ENCODE measurements at places on chromosomes 5 and 9.
A peak's percentile ranks its signal among the peaks of the same experiment; 100 is the strongest.

DNA sequence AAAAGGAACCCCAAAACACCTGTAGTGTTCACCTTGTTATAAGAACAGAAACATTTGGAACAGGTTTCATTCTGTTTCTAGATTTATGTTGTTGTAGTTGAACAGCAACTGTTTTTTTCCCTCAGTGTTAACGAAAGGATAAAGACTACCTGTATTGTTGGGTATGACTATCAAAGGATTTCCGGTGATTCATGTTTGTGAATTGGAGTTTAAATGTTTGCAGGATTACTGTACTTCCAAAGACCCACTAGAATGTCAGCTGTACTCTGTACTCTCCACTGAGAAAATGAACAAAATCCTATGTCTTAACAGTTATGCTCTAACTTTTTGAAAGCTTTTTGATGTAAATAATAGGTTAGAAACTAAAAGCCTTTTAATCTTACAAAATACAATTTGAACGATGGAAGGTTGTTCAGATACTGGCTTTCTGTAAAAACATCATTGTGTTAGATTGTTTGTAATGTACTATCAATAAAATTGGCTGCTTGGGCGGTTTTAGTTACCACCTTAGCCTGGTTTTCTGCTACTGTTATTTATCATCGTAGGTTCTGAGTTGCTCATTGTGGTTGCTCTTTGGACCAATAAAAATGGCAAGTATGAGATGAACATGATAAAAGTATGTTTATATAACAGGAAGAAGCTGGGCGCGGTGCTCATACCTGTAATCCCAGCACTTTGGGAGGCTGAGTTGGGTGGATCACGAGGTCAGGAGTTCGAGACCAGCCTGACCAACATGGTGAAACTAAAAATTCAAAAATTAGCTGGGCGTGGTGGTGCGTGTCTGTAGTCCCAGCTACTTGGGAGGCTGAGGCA is 44.1 kb downstream of the DCP2 start:
- no peak overlapping the region for H3K27ac ChIP-seq
- no peaks in the 10 kb centered on the region for H3K4me1 ChIP-seq
- no peak overlapping the region for H3K4me3 ChIP-seq
- no peak for DNase-seq

DNA sequence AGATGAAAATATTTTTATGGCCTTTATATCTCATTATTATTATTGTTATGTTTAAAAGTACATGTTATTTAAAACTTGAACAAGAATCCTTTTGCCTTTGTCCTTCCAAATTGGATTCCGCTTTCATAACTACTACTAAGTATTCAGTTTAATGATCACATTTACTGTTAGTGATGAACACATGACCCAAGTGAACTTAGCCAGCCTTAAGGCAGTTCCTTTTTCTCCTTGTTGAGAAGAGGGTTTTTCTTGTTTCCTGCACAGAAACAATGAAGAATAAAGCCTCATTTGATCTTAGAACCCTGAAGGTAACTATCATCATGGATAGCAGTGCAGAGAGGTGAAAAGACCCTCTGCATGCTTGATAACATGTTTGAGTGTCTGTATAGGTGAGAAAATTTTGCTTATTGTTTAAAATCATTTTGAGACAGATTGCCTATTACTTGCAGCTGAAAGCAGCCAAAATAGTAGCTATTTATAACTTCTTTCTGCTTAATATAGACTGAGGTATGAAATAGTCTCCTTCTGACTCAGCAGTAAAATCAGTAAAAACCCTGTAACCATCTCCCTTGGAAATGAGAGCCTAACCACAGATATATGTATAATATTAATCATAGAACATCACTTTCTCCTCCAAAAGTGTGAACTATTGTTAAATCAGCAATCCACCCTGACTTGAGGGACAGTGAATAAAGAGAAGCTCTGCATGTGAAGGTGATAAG is 266.2 kb downstream of the SPATA31D1 start:
- no peak overlapping the region for H3K4me3 ChIP-seq
- H3K27ac ChIP-seq, result no peak overlapping the region
- no peaks in the 10 kb centered on the region for H3K36me3 ChIP-seq
- no peak for DNase-seq

DNA sequence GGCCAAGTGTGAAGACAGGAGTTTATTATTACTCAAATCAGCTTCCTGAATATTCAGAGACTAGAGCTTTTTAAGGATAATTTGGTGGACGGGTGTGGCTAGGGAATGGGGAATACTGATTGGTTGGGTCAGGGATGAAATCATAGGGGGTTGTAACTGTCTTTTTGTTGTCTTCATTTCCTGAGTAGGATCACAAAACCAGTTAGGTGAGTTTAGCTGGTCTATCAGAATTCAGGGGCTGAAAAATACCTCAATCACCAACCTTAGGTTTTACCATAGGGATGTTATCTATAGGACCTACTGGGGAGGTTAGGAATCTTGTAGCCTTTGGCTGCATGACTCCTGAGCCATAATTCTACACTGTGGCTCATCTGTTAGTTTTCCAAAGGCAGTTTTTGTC is 235.8 kb downstream of the YTHDC2 start:
- no peak overlapping the region for H3K4me3 ChIP-seq
- H3K36me3 ChIP-seq, result no peaks in the 10 kb centered on the region
- DNase-seq, result no peak
- H3K27me3 ChIP-seq, result no peaks in the 10 kb centered on the region
- H3K27ac ChIP-seq, result peak overlapping the region; percentile 16

- no peaks in the 10 kb centered on the region for H3K4me1 ChIP-seq
- H3K36me3 ChIP-seq, result peaks cover 8% of the 10 kb centered on the region
- no peak overlapping the region for H3K27ac ChIP-seq
- H3K27me3 ChIP-seq, result no peaks in the 10 kb centered on the region
These were observed 212.2 kb downstream of the PCSK1 start for GRCh38 chr5:96220610-96221390.

GRCh38 chr5:169695919-169696490 is 58.9 kb downstream of the DOCK2 start:
- H3K27ac ChIP-seq, result no peak overlapping the region
- no peak overlapping the region for H3K4me3 ChIP-seq
- H3K4me1 ChIP-seq, result peaks cover 15% of the 10 kb centered on the region
- no peak for DNase-seq
- H3K36me3 ChIP-seq, result no peaks in the 10 kb centered on the region
- peaks cover 33% of the 10 kb centered on the region for H3K27me3 ChIP-seq

- no peak overlapping the region for H3K27ac ChIP-seq
- H3K36me3 ChIP-seq, result no peaks in the 10 kb centered on the region
- no peaks in the 10 kb centered on the region for H3K4me1 ChIP-seq
- H3K4me3 ChIP-seq, result no peak overlapping the region
These were observed 143.5 kb downstream of the OLFM1 start for GRCh38 chr9:135230817-135231520.

DNA sequence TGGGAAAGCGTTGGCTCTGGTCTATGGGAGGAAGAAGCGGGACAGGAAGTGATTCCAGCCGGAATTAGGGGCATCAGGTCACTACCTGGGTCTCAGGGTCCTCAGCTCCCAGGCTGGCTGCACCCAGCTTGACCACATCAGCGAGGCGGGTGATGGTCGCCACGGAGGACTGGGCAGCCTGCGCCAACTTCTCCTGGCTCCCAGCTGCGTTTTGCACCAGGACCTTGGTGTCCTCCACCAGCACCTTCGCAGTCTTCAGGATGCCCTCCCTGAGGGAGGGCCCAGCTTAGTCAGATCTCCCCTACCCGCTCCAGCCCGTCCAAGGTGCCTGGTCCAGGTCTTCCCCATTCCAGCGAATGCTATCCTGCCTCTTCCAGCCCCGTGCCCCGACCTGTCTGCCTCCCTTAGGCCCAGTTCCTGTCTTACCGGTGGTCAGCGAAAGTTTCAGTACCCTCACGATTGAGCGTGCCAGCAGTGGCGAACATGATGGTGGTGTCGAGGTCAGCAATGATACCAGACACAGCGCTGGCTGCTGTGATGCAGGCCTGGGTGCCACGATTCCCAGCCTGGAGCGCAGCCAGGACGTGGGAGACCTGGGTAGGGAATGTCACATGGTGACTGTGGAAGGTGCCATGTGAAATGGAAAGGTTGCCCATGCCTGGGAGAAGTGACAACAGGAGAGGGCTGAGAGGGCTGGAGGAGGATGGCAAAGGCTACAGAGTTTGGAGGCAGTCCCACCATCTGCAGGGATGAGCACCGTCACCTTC is 14.4 kb upstream of the TPM2 start:
- H3K4me1 ChIP-seq, result no peaks in the 10 kb centered on the region
- H3K36me3 ChIP-seq, result peaks cover 44% of the 10 kb centered on the region
- DNase-seq, result no peak

GRCh38 chr5:134132372-134133187 is 18.1 kb downstream of the TCF7 start:
- H3K27me3 ChIP-seq, result no peaks in the 10 kb centered on the region
- H3K4me3 ChIP-seq, result no peak overlapping the region
- no peak for DNase-seq
- H3K4me1 ChIP-seq, result peaks cover 27% of the 10 kb centered on the region

GRCh38 chr5:6321078-6321477 is 57.3 kb downstream of the MED10 start:
- peaks cover 39% of the 10 kb centered on the region for H3K27me3 ChIP-seq
- H3K4me1 ChIP-seq, result no peaks in the 10 kb centered on the region
- H3K4me3 ChIP-seq, result no peak overlapping the region
- no peak for DNase-seq
- H3K27ac ChIP-seq, result no peak overlapping the region

DNA sequence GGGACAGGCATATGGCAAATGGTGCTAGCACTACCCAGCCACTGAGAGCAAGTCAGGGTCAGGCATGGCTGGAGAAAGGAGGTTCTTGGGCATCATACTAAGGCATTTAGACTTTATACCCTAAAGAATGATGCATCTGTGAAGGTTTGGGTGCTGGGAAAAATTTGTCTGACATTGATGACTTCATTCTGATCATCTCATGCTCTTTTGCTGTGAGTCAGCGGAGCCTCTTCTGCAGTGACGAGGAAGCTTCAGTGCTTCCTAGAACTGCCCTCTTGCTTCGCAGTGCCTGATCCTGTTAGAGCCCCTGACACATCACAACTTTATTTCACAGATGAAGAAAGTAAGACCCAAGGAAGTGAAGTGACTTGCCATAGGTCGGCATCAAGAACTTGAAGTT is 266.6 kb upstream of the GAS1 start:
- no peaks in the 10 kb centered on the region for H3K36me3 ChIP-seq
- no peak overlapping the region for H3K4me3 ChIP-seq
- H3K4me1 ChIP-seq, result peaks cover 34% of the 10 kb centered on the region
- H3K27ac ChIP-seq, result peak overlapping the region; percentile 34
- no peak for DNase-seq

- H3K36me3 ChIP-seq, result no peaks in the 10 kb centered on the region
- H3K27me3 ChIP-seq, result no peaks in the 10 kb centered on the region
- H3K27ac ChIP-seq, result no peak overlapping the region
- no peaks in the 10 kb centered on the region for H3K4me1 ChIP-seq
- DNase-seq, result no peak
These were observed 222.2 kb upstream of the MEF2C start for GRCh38 chr5:89105171-89105695.

DNA sequence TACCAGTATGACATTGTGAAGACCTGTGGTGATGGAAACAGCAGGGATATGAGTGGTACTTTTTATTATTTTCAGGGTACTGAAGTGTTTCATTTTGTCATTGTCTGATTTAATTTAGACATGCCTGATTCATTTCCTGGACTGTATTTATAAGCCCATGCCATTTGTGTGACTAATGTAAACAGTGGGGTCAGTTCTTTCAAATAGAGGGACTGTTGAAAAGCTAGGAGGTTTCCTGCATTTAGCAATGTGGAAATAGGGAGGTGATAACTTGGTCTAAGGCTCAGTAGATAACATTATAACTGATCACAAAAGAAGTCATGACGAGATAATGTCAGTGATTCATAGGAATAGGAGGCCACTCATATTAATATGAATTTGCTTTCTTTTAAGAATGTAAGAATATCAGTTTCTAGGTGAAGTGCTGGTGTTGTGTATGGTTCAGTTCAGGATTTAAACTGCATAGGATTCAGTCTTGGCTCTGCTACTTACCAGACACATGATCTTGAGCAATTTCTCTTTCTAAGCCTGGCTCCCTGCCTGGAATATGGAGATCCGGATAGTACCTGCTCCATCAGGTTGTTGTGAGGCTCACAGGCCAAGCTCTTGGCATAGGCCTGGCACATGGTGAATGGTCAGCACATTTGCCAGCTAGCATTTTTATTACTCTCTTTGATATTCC is 7.5 kb downstream of the RASGRF2 start:
- no peaks in the 10 kb centered on the region for H3K4me1 ChIP-seq
- peaks cover 37% of the 10 kb centered on the region for H3K27me3 ChIP-seq
- no peak overlapping the region for H3K4me3 ChIP-seq
- no peak overlapping the region for H3K27ac ChIP-seq
- no peak for DNase-seq
- no peaks in the 10 kb centered on the region for H3K36me3 ChIP-seq

- DNase-seq, result no peak
- no peaks in the 10 kb centered on the region for H3K36me3 ChIP-seq
- H3K4me1 ChIP-seq, result peaks cover 4% of the 10 kb centered on the region
- no peak overlapping the region for H3K4me3 ChIP-seq
- no peaks in the 10 kb centered on the region for H3K27me3 ChIP-seq
These were observed 239.4 kb upstream of the FBXL7 start for GRCh38 chr5:15260356-15261268.

GRCh38 chr9:3528451-3528850 is 2.6 kb upstream of the RFX3 start:
- H3K36me3 ChIP-seq, result peaks cover 36% of the 10 kb centered on the region
- DNase-seq, result no peak
- H3K4me3 ChIP-seq, result peak overlapping the region; percentile 99
- H3K4me1 ChIP-seq, result peaks cover 46% of the 10 kb centered on the region
- H3K27me3 ChIP-seq, result peaks cover 2% of the 10 kb centered on the region

- no peak overlapping the region for H3K4me3 ChIP-seq
- no peak overlapping the region for H3K27ac ChIP-seq
- DNase-seq, result no peak
- H3K27me3 ChIP-seq, result peaks cover 2% of the 10 kb centered on the region
- peaks cover 21% of the 10 kb centered on the region for H3K4me1 ChIP-seq
These were observed 13.1 kb upstream of the ADGRV1 start for GRCh38 chr5:90545511-90545910.

- H3K27ac ChIP-seq, result no peak overlapping the region
- H3K4me3 ChIP-seq, result no peak overlapping the region
- H3K27me3 ChIP-seq, result no peaks in the 10 kb centered on the region
- H3K4me1 ChIP-seq, result no peaks in the 10 kb centered on the region
- H3K36me3 ChIP-seq, result peaks cover 60% of the 10 kb centered on the region
These were observed 72.5 kb downstream of the AUH start for GRCh38 chr9:91289244-91289643.

- H3K4me1 ChIP-seq, result peaks cover 7% of the 10 kb centered on the region
- no peak overlapping the region for H3K27ac ChIP-seq
- no peaks in the 10 kb centered on the region for H3K27me3 ChIP-seq
- H3K36me3 ChIP-seq, result no peaks in the 10 kb centered on the region
- no peak for DNase-seq
These were observed 160.7 kb downstream of the ICE1 start for GRCh38 chr5:5583023-5583765.

All from nephron progenitor cell (in vitro differentiated cells).